HepG2 (cell line): ENCODE measurements at places on chromosomes 6 and 20. TPM values are rescaled to one million over a fixed set of nuclear protein-coding genes. Genes with fewer than 3 reads are reported as not detected.

GRCh38 chr6:51398064-51398705, 579.5 kb downstream of the TFAP2B start:
- no peak for DNase-seq

GRCh38 chr6:83127976-83128375, 60.5 kb downstream of the DOP1A start:
- DNase-seq, result no peak

DNA sequence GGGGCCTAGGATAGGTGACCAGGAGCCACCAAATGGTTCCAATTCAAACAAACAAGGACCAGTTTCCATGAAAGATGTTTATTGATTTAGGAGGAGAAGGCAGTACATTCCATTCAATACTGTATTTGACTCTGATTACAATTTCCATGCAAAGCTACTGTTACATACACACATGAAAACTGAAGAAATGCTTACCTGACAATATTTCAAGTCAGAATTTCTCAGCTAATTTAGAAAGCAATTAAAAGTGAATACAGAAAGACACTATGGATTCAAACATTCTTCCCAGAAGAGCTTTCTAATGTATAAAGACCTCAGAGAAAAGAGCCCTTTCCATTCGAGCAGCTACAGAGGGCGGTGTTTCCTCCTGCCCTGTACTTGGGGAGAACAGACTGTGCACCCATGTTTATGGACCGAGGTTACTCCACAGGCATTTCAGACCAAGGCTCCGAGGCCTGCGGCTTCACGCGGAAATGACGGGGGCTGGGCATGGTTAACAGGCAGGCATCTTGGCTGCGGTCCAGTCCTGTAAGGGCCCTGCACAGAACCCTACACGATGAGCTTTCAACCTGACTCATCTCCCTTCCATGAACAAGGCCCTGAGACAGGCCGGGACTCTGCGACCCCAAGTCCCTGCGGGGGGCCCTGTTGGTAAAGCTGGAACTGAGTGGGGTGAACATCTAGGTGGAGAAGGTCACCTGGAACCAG, 25.7 kb upstream of the TCFL5 start:
- peak; percentile 50 for DNase-seq

DNA sequence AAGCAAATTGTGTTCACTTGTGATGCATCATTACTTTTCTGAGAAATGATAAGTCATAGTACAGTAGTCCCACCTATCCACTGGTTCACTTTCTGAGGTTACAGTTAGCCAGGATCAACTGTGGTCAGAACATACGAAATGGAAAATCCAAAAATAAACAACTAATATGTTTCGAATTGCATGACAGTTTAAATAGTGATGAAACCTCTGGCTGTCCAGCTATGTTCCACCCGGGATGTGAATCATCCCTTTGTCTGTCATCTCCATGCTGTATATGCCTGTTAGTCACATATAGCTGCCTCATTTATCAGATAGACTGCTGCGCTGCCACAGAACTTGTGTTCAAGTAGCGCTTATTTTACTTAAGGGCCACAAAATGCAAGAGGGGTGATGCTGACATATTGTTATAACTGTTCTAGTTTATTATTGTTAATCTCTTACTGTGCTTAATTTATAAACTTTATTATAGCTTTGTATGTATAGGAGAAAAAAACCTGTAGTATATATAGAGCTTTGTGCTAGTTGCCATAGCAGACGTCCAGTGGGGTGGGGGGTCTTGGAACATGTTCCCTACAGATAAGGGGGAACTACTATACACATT, 29.2 kb downstream of the AFDN start:
- peak; percentile 96 for DNase-seq

DNA sequence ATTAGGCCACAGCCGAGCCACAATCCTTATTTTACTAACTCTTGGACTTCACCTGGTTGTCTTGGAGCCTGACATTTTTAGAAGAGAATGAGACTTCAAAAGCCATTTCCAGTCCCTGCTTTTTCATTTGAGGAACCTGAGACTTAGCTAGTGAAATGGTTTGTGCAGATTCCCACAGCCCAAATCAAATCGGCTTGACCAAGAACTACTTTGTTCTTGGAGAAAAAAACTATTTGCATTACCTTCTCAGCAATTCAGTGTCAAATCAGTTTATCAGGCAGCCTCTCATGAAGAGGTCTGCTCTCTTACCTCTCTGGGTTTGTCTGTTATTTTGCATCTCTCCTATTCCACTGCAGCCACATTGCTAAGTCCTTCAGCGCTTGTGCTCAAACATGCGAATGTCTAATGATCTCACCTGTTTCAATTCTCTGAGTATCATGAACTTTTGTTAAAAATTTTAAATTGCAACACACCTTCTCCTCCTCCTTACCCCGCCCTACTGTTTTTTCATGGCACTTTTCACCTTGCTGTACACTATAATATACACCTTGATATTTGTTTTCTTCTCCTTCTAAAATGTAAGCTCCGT, 573 bp upstream of the IFNGR1 start:
- DNase-seq, result no peak

GRCh38 chr6:18141805-18142590, 12.9 kb downstream of the TPMT start:
- DNase-seq, result no peak

GRCh38 chr20:37920270-37920669, 17.3 kb downstream of the VSTM2L start:
- no peak for DNase-seq

DNA sequence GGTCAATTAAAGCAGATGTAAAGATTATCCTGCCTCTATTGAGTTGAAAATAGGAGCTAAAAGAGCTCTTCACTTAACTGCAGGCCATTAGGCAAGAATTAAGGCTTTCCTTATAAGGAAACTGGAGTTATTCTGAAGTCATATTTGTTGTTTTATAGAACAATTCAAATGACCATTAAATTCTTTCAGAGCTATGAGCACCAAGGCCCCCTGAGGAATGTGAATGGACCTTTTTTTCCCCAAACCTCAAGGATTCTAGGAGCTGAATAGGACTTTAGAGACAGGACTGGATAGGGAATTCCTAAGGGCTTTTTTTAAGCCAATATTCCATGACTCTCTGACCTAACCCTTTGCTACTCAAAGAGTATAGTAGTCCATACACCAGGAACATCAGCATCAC, 565.7 kb upstream of the BTBD3 start:
- DNase-seq, result no peak

DNA sequence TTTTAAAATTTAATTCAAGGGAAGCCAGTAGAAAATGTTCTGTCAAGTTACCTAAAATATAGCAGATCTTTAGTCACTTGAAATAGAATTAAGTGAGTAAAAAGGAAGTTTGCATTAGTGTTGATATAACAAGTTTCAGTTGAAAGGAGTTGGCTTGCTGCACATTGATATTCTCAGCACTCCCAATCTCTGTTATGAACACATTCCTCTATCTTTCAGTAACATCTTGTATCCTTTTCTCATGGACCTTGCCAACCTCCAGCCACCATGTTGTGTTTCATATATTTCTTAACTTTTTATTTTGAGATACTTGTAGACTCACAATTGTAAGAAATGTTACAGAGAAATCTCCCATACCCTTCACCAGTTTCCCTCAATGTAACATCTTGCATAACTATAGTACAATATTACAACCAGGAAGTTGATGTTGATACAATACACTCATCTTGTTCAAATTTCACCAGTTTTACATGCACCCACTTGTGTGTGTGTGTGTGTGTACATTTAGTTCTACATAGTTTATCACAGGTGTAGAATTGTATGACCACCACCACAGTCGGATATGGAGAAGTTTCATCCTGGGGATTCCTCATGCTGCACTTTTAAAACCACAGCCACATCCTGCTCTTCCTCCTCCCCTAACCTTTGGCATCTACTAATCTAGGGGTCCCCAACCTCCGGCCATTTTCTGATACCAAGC, 20.2 kb upstream of the PAQR8 start:
- DNase-seq, result no peak

DNA sequence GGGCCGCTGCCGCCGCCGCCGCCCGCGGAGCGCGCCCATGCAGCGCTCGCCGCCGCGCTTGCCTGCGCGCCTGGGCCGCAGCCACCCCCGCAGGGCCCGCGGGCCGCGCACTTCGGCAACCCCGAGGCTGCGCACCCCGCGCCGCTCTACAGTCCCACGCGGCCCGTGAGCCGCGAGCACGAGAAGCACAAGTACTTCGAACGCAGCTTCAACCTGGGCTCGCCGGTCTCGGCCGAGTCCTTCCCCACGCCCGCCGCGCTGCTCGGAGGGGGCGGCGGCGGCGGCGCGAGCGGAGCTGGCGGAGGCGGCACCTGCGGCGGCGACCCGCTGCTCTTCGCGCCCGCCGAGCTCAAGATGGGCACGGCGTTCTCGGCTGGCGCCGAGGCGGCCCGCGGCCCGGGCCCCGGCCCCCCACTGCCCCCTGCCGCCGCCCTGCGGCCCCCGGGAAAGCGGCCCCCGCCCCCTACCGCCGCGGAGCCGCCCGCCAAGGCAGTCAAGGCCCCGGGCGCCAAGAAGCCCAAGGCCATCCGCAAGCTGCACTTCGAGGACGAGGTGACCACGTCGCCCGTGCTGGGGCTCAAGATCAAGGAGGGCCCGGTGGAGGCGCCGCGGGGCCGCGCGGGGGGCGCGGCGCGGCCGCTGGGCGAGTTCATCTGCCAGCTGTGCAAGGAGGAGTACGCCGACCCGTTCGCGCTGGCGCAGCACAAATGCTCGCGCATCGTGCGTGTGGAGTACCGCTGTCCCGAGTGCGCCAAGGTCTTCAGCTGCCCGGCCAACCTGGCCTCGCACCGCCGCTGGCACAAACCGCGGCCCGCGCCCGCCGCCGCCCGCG, 730 bp downstream of the INSM1 start:
- DNase-seq, result no peak

DNA sequence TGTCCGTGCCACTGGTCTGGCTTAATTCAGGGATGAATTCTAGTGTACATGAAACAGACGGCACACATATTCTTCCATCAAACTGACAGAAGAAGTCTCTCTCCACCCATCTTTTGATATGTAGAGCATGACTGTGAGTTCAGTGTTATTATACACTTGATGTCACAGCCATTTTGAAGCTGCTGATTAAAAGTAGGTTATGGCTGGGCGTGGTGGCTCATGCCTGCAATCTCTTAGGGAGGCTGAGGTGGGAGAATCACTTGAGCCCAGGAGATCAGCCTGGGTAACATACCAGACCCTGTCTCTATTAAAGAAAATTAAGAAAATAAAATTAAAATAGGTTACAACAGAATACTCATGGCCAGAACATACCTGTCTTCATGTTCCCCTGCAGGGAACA, 20.7 kb downstream of the C6orf15 start:
- no peak for DNase-seq

GRCh38 chr20:15047042-15047441, 709.6 kb upstream of the FLRT3 start:
- DNase-seq, result no peak

GRCh38 chr20:35981969-35982368, 13.6 kb downstream of the CNBD2 start:
- no peak for DNase-seq

DNA sequence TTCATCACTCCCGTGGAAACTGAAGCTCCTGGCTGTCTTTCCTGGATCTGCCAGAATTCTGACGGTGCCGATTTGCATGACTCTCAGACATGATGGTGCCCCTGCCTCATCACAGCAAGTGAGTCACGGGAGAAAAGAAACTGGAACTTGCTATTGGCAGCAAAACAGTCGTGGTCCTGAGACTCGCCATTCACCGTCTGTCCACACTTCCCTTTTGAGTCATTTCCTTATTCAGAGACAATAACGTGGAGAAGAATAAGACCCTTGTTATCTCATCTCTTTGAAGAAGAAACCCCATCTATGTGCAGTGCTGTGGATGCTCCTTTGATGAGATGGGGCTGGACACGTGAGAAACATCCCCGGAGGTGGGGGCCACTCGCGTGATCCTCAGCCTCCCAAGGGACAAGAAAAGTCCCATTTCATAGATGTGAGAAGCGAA, 4.2 kb downstream of the GPR31 start:
- peak; percentile 15 for DNase-seq

DNA sequence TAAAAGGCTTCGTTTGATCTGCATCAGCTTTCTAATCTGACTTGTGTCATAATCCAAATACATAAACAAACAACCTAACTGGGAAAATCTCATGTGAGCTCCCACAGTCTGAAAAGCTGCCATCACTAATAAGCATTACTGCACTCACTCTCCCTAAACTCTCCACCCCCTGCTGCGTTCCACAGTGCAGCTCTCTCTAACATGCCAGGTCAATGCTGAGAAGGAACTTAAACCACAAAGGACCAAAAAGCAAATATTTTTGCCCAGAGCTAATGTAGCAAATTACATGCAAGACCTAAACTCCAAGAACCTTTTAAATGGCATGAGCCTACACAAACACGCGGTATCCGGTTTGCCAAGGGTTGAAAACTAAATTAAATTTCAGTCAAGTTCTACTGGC, 542.3 kb upstream of the JARID2 start:
- DNase-seq, result no peak

DNA sequence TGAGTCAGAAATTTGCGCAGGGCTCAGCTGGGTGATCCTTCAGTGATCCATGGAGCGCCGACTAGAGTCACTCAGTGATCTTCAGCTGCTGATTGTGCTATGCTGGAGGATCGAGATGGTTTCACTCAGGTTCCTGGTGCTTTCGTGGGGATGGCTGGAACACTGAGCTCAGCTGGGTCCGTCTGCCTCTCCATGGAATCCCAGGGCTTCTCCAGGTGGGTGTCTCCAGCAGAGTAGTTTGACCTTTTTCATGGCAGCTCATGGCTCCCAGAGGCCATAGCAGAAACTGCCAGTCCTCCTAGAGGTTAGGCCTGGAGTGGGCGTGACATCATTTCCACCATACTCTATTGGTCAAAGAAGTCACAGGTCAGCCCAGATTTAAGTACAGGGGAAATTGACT, 88.8 kb upstream of the SIRPA start:
- no peak for DNase-seq

- DNase-seq, result no peak
These were observed 310.6 kb upstream of the RSPO3 start for GRCh38 chr6:126807876-126808275.

- DNase-seq, result no peak
These were observed 80.0 kb upstream of the FRMD1 start for GRCh38 chr6:168158980-168159349.

- no peak for DNase-seq
These were observed 40.0 kb downstream of the RANBP9 start for GRCh38 chr6:13671548-13672127.

DNA sequence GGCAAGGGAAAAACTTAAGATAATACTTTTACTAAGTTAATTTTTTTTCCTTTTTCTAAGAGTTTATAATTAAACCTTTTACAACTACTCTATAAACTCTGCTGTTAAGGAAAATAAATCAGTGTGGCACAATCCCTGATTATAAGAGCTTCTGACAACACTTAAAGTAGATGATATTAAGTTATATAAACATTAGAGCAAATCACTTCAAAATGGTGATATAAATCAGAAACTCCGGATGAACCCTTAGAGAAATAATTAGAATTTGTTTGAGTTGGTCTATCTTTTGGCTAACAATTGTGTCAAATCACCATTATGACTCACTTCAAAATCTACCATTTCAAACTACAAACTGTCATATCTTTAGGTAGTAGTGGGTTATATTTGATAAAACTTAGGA, 104.9 kb downstream of the ARHGAP18 start:
- DNase-seq, result no peak

ME1 gene
- not detected in 2 replicates for total RNA-seq

PDE7B gene
- total RNA-seq, result not detected in 2 replicates

BCKDHB gene
- 13.6 and 17.0 TPM in 2 replicates for total RNA-seq

HLA-G gene
- 0.15 and 0.29 TPM in 2 replicates for total RNA-seq

ECT2L gene
- total RNA-seq, result not detected in 2 replicates
